ENCODE measurements at places on chromosomes 2 and 18. TPM values are rescaled to one million over a fixed set of nuclear protein-coding genes. Genes with fewer than 3 reads are reported as not detected.

DNA sequence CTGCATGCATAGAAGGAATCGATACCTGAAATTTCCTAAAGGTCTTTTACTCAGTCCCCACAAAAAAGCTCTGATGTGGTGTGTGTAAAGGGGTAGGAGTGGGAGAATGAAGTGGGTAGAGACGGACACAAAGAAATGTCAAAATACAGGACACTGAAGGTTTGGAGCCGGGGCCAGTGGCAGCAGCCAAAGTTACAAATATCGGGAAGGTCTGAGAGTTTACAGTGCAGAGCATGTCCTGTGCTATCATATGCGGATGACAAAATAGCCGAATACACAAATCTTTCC is 89.9 kb upstream of the STON1 start:
- no peak for DNase-seq

GRCh38 chr2:20806286-20806685 is 16.6 kb downstream of the LDAH start:
- DNase-seq, result no peak

- no peak for DNase-seq
Measured at GRCh38 chr18:37554399-37554787, 11.2 kb downstream of the CELF4 start.

GRCh38 chr2:240642806-240643092 is 17.5 kb downstream of the GPR35 start:
- no peak for DNase-seq

DNA sequence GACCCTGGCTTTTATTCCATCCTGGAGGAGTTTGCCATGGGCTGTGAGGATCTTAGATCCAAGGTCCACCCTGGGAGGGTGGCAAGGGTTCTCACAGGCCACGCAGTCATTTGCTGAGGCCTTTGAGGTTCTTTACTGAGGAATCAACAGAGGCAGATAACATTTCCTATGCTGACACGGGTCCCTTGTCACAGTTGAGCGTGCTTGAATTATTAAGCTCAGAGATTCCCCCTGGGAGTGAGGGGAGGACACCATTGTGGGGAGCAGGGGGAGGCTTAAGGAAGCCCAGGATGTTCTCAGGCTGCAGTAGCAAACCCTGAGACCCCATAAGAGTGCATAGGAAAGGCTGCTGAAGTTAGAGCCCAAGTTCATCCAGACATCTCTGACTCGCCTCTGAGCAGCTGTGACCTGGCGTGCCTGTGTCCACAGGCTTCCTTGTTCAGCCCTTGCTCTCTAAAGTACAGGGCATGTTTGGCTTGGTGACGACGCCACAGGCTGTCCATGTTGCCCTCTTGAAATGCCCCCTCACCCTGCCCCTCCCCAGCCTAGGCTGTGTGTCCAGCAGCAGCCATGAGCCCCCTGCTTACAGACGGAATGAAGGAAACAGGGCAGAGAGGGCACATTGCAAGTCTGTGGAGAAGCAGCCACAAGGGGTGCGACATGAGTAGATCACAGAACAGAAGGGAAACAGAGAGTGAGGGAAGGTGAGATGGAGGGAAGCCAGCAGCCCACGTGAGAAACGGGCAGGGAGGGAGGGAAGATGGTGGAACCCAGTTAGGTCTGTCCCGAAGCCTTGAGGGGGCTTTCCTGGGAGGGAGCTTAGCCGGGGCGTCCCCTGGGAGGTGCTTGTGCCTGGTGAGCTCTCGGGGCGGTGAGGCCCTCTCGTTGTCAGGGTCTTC is 34.0 kb downstream of the NAPG start:
- DNase-seq, result no peak

DNA sequence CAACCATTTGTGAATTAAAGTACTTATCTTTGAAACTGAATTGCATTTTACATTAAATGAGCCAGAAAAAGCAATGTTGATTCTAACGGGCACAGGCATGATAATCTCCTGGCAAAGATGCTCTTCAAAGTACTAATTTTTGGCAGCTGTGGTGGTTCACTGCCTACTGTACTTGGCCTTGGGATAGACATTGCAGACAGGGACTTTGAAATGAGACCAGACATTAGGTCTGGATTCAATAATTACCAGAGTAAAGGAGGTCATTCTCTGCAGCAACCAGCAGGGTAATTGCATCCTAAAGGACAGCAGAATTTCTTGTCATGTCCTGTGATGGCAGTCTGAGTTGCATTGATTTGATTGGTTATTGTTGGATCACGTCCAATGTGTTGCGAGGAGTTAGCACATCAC is 986.5 kb downstream of the TDRD15 start:
- no peak for DNase-seq

- peak; percentile 51 for DNase-seq
Measured at GRCh38 chr2:39469807-39470206, 32.7 kb upstream of the MAP4K3 start.

DNA sequence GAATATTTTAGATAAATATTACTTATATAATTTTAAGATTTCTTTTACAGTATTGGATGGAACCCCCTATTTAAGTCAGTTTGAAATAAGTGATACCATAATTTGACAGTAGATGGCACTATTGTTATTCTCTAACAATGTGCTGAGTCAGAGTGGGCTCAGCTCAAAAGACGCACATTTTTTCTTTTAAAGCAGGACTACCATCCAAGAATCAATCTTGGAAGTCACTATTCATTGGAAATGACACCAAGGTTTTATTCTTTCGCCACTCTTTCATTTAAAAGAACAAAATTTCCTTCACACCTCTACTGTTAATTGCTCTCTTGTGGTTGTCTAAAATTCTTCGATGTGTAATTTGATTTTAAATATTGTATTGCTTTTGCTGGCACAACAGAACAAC is 32.6 kb upstream of the SPAG16 start:
- DNase-seq, result no peak

Gene HAAO
- total RNA-seq, result not detected

Gene LANCL1
- 24.5 TPM for total RNA-seq

Gene TYMS
- total RNA-seq, result 3.7 TPM
